SK-N-SH (cell line): ENCODE measurements at places on chromosomes 12 and 14. TPM values are rescaled to one million over a fixed set of nuclear protein-coding genes. Genes with fewer than 3 reads are reported as not detected.

NRXN3 gene
- 1.3 and 1.6 TPM in 2 replicates for polyA plus RNA-seq

- DNase-seq, result no peak
These were observed 146.0 kb downstream of the FLRT2 start for GRCh38 chr14:85675957-85676356.

DNA sequence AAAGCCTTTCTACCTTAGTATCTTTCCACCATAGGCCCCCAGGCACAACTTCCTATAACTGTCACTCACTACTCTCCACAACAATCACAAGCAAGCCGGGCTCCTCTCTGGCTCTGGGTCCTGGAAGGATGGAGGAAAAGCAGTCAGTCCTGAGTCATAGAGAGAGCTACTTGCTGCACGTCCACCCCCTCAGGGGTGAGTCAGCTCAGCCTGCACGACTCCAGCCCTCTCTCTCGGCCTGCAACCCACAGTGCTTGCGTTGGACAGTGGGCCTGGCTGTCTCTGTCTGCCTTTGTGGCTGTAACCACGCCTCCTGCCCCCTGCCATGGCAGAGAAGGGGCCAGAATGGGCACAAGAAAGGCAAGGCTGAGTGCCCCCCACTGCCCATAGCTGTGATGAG lies 154.1 kb upstream of the FKBP4 start:
- no peak for DNase-seq

SLCO1B1 gene
- polyA plus RNA-seq, result not detected in 2 replicates

GRCh38 chr12:97938031-97938430 lies 475.4 kb downstream of the RMST start:
- DNase-seq, result no peak

DNA sequence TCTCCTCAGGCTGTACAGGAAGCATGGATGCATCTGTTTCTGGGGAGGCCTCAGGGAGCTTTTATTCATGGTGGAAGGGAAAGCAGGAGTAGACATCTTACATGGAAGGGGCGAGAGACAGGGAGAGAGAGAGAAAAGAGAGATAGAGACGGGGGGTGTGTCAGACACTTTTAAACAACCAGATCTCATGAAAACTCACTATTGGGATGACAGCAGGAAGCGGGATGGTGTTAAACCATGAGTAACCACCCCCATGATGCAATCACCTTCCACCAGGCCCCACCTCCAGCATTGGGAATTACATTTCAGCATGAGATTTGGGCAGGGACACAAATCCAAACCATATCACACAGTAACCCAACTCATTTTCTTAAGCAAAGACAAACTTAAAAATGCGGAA lies 110.0 kb upstream of the EEA1 start:
- no peak for DNase-seq

GRCh38 chr12:89162589-89163261 lies 189.6 kb downstream of the DUSP6 start:
- no peak for DNase-seq

DNA sequence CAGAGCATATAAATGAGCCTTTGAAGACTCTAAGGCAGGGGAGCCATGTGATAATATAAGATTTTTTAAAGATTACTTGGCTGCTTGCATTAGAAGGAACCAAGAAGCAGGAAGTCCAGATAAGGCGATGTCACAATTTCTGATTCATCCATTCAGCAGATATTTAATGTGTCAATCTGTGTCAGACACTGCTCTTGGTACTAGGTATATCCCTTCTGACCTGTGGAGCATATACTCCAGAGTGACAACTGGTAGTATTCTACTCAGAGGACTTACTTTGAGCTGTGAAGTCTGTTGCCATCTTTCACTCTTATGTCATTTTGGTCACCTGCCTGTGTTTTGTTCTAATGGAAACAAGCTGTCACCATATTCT lies 10.7 kb downstream of the EID3 start:
- DNase-seq, result no peak

GRCh38 chr12:44960856-44961255 lies 84.7 kb upstream of the NELL2 start:
- DNase-seq, result no peak

GRCh38 chr14:54498579-54498978 lies 9.8 kb upstream of the GMFB start:
- DNase-seq, result no peak

DNA sequence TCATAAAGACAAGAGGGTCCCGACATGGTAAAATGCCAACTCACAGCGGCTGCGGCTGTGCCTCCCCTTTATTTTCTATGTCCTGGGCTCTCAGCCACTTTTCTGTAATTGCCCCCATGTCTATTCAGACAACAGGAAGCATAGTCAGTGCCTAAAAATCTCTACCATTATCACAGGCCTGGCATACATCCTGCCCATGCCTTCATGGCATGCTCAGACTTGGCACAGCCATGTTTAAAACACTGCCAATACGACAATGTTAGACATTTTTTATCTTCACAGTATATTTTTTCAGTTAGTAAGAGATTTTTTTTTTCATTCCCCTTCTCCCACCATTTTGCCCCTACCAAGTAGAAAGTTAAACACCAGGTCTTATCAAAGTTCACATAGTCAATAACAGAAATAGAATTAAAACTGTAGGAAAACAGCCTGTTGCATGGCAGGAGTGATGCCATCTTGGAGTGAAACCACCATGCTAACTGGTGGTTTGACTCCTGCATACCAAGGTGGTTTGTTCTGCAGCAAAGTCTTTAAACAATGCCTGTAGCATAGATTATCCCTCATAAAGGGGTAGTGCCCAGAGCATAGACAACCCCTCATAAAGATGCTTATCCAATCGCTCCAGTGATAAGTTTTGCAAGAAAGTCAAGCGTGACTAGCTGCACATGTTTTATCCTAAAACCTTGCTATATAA lies 18.9 kb upstream of the CERS5 start:
- DNase-seq, result no peak

GRCh38 chr12:104122298-104122697 lies 15.7 kb downstream of the NFYB start:
- DNase-seq, result no peak

GRCh38 chr14:76193696-76194095 lies 42.0 kb downstream of the GPATCH2L start:
- no peak for DNase-seq

DBX2 gene
- not detected in 2 replicates for polyA plus RNA-seq

DNA sequence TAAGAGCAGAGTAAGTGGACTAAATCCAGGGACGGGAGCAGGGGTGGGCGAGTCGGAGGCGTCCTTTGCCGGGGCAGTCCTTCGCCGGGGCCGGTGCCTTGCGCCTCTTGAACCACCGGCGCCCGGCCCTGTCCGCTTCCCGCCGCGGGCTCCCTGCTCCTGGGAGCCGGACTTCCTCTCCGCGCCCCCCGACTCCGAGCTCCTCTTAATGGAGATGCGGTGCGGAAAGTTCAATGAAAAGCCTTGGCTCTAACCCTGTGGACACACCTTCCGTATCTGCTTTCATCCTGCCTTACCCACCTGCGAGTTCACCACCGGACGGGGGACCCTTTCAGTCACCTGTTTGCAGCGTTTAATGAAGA lies 412 bp downstream of the FGFR1OP2 start:
- DNase-seq, result no peak

DNA sequence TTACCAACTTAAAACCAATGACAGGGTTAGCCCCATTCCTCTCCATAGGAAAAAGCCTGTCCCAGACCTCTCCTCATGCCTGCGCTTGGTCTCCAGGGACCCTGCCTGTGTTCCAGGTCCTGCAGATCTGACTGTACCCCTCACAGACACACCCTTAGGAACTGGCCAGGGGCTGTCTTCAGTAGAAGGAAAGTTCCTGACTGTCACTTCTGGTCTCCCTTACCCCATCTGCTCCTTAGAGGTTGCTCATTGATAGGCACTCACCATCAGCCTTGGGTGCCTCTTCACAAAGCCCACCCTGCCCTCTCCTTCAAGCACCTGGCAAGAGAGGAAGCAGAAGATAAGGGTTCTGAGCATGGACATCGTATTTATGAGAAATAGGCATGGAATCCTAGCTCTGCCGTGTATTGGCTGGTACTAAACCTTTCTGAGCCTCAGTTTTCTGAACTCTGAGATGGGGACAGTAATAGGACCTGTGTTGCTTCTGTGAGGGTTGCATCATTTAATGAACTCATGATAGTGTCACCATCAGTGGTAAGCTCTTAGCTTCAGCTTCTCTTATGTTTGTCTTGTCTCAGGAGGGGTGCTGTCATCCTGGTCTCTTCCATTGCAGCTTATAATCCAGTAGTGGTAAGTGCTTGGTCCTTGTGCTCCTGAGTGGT lies 7.5 kb downstream of the DHRS2 start:
- no peak for DNase-seq

SLC6A12 gene
- polyA plus RNA-seq, result 0.02 and 0.06 TPM in 2 replicates

GRCh38 chr12:113609692-113610469 lies 138.2 kb upstream of the LHX5 start:
- peak; percentile 30 for DNase-seq

GRCh38 chr12:106704081-106704480 lies 70.4 kb upstream of the RIC8B start:
- no peak for DNase-seq

LHX5 gene
- polyA plus RNA-seq, result not detected in 2 replicates

DNA sequence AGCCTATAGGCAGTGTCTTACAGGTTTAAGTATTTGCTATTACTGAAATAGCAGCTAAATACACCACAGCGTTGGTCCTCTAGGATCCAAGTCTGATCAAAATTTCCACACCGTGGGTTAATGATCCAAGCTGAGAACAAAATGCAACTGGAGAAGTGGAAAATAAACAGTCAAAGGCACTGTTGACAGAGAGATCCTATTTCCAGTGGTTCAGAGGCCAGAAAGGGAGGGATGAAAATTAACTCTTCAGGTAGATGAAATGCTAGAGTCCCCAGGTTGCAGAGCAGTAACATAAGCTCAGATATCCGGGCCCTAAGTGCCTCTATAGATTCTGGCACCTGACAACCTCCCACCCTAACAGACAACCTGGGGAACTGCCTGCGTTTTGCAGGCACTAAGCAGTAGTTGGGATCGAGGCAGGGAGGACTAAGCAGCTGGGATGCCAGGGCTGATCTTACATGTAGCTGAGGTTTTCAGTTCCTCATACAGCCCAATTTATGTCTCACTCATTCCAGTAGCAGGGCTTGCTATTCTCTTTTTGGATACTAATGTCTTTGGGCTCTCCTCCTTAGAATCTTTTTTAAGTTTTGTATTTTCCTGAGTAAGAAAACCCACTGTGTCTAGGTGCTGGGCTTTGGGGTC lies 42.7 kb upstream of the CRACR2A start:
- DNase-seq, result no peak

DNA sequence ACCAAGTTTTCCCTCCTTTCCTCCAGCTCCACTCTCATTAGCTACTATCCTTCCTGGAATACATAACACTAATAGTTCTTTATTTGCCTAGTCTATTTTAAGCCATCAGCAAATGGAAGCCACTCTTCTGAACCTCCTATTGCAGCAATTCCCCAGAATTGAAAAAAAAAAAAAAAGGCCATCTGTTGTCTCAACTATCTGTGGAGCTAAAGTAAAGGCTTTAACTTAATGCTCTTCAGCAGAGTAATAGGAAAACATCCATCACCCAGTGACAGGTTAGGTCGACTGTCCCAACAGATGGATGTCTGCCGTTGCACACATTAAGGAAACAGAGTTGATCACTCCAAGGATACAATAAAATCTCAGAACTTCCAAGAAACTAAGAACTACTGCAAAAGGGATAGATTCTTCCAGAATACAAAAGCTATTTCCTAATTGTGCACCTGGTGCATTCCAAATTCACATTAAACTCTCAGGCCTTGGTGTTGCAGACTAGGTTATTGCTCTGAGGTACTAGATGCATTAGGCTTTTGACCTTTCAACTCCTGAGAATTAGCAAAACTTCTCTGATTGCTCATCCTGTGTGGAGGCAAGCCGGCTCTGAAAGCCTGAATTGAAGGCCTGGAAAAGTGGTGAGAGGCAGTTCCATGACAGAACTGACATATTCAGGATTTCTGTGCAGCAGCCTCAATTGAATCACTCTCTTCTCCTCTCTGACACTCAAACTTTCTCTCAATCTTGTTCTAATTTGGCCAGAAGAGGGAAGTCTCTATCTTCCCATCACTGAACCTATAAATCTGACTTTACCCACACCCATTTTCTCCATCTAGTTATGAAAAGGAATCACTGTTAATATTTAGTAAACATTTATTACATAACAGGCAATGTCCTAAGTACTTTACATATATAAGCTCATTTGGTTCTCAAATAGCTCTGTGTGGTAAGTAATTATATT lies 238.4 kb upstream of the HMGA2 start:
- no peak for DNase-seq

- DNase-seq, result no peak
These were observed 2.3 kb upstream of the CEBPE start for GRCh38 chr14:23121361-23121771.

GRCh38 chr12:105420659-105421240 lies 90.3 kb downstream of the C12orf75 start:
- DNase-seq, result peak; percentile 65

DNA sequence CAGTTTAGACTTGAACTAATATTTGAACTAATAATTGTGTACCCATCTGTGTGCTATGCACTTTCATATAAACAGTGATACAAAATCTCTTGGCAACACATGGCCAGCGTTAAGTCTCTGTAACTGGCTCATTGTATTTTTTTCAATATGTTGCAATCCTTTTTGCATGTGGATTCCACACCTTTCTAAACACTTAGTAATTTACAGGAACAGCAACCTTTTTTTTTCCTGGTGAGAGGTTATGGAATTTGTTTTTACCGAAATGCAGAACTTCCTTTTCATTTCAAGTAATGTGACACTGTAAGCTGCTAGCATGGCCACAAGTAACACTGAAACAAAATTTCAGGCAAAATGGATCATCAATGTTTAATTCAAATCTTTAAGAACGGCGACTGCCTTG lies 45.4 kb upstream of the EPS8 start:
- DNase-seq, result no peak

TROAP gene
- polyA plus RNA-seq, result 15.0 and 26.2 TPM in 2 replicates

UTP20 gene
- polyA plus RNA-seq, result 5.7 and 7.3 TPM in 2 replicates

DNA sequence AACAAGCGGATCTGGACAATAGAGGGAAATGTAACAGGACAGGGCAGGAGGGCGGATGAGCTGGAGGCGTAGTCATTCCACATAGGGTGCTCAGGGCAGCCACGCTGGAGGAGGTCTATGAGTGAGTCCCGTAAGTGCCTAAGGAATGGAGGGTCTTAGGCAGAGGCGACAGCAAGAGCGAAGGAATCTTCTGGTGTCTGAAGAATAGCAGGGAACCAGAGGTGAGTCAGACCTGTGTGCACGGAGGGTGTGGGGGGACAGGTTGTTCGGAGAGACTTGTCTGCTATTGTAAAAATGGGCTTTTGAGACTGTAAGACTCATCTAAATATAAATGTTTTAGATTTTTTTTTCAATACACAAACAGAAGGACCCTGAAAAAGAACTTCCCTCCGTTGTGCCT lies 70.6 kb downstream of the SETD3 start:
- DNase-seq, result no peak

DNA sequence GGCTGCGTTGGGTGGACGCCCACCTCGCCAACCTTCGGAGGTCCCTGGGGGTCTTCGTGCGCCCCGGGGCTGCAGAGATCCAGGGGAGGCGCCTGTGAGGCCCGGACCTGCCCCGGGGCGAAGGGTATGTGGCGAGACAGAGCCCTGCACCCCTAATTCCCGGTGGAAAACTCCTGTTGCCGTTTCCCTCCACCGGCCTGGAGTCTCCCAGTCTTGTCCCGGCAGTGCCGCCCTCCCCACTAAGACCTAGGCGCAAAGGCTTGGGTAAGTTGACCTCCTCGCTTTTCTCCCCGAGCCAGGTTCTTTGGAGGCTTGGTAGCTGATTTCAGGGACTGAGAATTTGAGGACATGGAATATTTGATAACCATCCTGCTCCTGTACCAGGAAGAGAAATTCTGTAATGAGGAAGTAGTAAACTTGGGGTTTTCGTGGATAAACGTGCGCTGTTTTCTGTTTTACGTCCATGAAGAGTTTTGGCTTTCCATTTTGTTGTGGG lies 530 bp downstream of the APAF1 start:
- DNase-seq, result no peak

- no peak for DNase-seq
These were observed 55.0 kb downstream of the KDM5A start for GRCh38 chr12:334125-334524.
